ENCODE measurements at places on chromosomes 3 and 15.

DNA sequence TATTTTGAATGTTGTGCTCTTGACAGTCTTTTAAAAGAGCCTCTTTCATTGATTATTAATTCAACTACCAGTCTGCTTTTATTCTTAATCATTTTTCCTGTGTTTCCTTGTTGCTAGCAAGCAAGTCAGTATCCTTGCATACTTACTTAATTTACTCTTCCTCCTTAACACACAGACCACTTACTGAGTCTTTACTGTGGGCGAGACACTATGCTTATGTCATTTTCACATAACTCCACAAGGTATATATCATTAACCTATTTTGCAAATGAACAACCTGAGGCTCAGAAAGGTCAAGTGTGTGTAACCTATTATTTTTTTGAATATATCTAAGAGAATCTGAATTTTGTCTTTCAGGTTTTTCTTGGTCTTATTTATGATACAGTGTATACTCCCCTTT, 130.9 kb downstream of the WDR76 start:
- DNase-seq = no peak

- DNase-seq = no peak
Measured at GRCh38 chr3:125611908-125612307, 16.6 kb upstream of the OSBPL11 start.

DNA sequence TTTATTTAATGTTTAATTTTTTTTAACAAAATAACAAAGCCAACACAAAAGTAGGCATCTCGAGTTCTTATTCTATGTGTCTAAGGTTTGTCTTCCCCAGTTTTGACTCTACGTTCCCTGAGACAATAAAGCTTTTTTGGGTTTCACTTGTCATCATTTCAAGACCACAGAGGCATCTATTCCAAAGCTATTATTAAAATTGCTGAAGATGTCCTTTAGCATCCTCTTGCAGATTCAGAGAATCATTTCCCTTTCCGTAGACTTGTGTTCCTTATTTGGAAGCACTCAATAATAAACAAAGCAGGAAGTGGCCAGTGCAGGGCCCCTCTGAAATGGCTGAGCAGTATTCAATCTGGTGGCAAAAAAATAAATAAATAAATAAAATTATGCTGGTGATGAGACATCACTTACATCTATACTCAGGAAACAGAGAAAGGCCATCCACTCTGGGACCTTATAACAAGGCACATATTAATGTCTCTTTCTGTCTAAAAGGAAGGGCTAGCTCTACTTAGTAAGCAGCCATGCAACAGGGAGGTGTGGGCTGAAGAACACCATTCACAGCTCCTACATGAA, 362.3 kb downstream of the WDR72 start:
- DNase-seq = no peak

DNA sequence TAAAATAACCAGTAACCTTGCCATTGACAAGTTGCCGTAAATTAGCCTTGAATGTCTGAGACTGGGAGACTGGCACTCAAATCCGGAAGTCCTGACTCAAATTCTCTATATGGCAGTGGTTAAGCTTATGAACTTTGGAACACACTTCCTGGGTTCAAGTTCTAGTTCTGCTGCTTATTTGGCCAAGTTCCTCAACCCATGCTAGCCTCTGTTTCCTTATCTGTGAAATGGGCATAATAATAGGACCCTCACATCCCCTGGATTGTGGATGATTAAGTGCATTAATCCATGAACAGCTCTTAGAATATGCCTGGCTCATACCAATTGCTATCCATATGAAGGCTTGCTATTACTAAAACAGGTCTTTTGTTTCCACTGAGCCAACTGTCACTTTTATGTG, 311.5 kb downstream of the EDEM1 start:
- DNase-seq = no peak

GRCh38 chr15:93028632-93029213, 60.3 kb downstream of the RGMA start:
- DNase-seq = peak; percentile 98

- no peak for DNase-seq
Measured at GRCh38 chr15:64678126-64678819, 97.1 kb downstream of the RBPMS2 start.

DNA sequence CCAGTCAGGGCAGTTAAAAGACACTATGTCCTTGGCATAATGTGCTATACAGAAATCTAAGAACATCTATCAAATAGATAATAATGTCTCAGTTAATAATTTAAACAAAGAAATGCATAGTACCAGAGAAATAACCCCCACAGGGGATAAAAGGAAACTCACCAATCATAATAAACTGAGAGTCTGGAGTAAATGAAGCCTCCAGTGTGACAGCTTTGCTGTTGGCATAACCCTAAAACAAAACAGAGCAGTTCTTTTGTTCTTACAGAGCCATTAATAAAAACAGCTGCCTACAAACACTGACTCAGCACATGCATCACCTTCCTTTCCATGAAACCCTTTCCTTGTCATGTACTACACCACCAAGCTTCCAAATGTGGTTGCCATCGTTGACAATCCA, 13.5 kb downstream of the PPM1M start:
- DNase-seq = no peak

DNA sequence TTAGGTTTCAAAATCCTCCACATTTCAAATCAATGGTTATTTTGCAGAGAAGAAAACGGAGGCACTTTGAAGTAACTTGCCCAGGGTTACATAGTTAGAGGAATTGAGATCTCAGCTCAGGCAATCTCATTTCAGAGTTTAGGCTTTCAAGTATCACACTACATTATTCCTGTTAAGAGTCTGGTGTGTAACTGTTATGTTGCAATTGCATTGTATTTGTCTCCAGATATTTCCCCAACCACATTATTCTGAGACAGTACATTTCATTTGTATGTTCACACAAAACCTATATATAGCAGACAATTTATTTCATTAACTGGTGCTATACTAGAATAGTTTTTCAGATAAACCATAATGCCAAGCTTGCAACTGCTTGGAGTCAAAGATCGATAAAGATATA, 154.2 kb upstream of the TSPAN3 start:
- DNase-seq = no peak

GRCh38 chr3:121995161-121996137, 26.6 kb downstream of the ILDR1 start:
- peak; percentile 56 for DNase-seq

DNA sequence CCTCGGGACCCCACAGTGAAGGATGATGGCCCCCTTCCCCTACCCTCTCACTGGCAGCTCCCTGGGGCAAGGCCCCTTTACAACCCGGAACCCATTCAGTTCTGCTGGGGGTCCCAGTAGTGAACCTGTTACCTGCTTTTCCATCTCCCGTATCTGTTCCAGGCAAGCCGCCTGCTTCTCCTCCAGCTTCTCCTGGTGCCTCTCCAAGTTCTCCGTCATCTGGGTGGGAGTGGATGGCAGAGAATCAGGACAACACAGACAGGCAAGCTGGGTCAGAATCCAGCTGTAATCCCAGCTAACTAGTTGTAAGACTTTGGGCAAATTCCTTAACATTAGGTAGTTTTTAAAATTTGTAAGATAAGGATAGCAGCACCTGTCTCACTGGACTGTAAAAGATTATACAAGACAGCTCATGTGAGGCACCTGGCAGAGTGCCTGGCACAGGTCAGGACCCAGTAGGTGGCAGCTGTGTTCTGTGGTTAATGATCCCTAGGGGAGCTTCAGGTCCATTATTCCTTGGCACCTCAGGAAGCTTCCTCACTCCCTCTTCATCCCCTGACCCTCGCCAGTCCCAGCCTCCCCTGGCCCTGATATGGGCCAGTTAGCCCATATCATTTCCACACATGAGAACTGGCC, 6.4 kb upstream of the ANKRD63 start:
- no peak for DNase-seq

DNA sequence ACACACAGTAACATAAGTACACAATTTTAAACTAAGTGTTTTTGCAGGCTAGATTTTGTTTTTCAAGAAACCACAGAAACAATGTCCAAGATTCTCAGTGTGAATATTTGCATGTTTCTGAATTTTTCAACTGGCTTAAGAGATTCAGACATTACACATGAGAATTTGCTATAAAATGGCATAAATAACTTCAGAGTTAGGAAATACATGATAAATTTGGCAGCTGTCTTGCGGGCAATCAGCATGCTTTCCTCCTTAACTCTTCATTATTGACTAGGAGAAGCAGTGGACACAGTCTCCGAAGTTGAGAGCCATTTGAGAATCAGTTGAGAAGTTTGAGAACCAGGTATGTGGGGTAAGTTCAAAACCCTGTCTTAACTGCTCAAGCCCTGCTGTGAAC, 625.6 kb upstream of the SGO1 start:
- peak; percentile 3 for DNase-seq

GRCh38 chr3:70999730-71000129, 583.8 kb downstream of the FOXP1 start:
- DNase-seq = peak; percentile 67

Data from stromal cell of bone marrow (primary cell).